ENCODE measurements at places on chromosomes 6 and 20.

DNA sequence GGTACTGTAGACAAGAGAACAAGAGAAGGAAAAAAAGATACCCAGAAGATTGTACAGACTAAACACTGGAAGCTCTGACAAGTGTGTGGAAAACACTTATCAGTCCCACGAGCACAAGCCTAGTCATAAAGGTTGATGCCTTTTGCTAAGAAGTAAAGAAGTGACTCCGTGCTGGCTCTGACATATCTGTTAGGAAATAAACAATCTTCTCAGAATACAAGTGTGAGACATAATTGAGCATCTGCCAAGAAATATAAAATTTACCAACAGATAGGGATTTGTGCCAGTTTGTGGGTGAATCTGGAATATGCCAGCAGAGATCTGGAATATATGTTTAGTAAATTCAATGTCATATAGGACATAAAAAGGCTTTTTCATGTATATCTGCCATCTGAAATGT, 258.7 kb upstream of the RNF217 start:
- no peak for DNase-seq

DNA sequence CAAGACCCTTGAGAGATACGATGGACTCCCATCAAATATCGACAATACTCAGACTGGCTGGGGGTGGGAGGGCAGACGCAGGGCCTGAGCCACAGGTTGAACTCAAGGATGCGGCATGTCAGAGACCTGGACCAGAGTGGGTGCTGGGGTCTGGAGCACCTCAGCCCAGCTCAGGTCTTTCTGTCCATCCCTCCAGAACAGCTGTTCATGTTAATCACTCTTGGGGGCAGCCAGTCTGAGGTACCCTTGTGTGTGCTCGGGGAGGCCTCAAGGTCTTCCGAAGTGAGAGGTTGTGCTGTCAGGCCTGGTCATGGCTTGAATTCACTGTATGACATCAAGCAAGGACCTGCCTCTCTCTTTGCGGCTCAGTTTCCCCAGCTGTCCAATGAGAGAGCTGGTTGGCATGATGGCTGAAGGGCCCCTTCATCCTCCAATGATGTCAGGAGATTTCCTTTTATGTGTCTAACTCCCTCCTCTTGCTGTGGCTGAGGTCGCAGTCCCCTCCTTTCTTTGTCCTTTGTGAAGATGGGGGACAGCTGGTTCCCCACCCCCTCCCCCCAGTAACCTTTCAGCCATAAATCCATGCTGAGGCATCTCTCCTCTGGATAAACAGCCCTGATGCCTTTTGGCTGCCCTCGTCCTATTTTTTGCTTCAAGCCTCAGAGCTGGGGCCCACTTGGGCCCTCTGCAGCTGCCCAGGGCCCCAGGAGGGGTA, 15.3 kb downstream of the MYH7B start:
- no peak for DNase-seq

DNA sequence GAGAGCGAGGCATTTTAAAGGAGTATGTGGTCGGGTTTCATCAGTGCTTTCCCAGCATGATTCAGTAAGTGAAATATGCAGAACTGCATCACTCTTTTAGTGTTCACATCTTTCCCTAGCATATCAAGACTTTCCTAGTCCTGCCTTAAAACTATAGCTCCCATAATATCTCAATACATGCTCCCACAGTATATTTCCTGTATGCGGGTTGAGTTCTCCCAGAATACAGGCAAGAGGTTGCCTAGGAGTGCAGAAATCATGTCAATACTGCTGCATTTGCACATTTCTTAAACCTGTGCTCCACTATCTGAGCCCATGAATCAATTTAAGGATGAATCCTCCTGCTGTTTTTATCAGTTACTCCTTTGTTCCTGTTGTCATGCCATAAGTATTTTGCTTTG, 386.6 kb upstream of the SLC35B3 start:
- DNase-seq = no peak

- DNase-seq = no peak
Measured at GRCh38 chr6:168354338-168354737, 34.8 kb upstream of the DACT2 start.

GRCh38 chr6:56936466-56936865, 18.4 kb upstream of the BEND6 start:
- DNase-seq = no peak

- DNase-seq = no peak
Measured at GRCh38 chr6:131367206-131367873, 205.7 kb upstream of the ARG1 start.

GRCh38 chr6:136466777-136467176, 83.4 kb downstream of the MAP7 start:
- no peak for DNase-seq

GRCh38 chr6:42509765-42510164, 54.1 kb upstream of the UBR2 start:
- no peak for DNase-seq

DNA sequence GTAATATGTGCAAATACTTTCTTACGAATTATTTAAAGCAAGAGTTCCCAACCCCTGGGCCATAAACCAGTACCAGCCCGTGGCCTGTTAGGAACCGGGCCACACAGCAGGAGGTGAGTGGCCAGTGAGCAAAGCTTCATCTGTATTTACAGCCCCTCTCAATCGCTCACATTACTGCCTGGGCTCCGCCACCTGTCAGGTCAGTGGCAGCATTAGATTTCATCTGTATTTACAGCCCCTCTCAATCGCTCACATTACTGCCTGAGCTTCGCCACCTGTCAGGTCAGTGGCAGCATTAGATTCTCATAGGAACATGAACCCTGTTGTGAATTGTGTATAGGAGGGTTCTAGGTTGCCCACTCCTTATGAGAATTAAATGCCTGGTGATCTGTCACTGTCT, 142.0 kb downstream of the RNASET2 start:
- no peak for DNase-seq

- no peak for DNase-seq
Measured at GRCh38 chr6:25121186-25121585, 158.0 kb upstream of the CARMIL1 start.

- no peak for DNase-seq
Measured at GRCh38 chr6:163900570-163900969, 486.1 kb downstream of the QKI start.

GRCh38 chr20:50725724-50726005, 5.7 kb upstream of the PARD6B start:
- no peak for DNase-seq

DNA sequence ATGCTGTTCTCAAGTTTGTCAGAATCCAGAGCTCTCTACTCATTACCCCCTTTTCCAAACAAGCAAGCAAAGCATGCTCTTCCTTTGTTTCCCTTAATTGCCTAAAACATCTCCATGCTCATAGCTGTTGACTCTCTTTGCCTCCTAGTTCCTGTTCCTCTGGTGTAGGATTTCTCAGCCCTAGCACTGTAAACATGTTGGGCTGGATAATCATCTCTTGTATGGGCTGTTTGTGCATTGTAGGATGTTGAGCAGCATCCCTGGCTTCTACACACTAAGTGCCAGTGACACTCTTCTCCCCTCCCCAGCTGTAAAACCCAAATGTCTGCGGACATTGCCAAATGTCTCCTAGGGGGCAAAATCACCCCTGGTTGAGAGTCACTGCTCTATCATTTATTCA, 14.0 kb downstream of the PPARD start:
- no peak for DNase-seq

DNA sequence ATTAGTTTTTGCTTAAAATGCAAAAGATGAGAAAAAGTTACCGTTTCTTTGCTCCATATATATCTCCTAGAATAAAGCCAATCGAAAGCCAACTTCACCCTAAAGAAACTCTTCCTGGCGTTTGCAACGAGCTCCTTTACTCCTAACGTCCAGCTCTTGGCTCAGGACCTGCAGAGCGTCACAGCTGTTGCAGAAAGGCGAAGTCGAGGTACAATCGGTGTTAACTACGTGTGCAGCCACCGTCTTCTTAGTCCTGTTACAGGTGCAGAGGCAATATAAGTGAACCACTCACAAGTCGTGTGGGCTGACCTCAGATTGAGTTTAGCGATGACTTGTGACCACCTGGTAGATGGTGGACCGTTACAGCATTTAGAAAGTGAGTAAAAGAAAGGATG, 113.1 kb downstream of the TRIM27 start:
- no peak for DNase-seq

GRCh38 chr20:35560541-35560940, 18.7 kb downstream of the ERGIC3 start:
- no peak for DNase-seq

- DNase-seq = no peak
Measured at GRCh38 chr6:57106990-57107389, 17.0 kb downstream of the ZNF451 start.

GRCh38 chr20:2820084-2820895, 4.1 kb downstream of the TMEM239 start:
- DNase-seq = no peak

DNA sequence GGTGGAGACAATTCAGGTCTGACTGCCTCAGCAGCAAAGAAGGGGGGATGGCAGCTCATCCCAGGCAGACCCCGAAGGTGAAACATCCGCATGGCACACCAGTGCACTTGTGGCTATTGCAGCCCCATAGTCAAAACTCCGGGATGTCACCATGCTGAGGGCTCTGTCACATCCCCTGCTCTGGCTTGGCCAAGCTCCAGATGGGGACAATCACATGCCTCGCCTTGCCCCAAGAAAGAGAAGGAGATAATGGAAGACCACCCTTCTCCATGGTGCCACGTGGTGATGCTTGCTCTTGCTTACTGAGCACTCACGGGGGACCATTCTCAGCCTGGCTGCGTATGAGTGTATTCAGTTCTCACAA, 60.2 kb downstream of the RBM38 start:
- DNase-seq = no peak

DNA sequence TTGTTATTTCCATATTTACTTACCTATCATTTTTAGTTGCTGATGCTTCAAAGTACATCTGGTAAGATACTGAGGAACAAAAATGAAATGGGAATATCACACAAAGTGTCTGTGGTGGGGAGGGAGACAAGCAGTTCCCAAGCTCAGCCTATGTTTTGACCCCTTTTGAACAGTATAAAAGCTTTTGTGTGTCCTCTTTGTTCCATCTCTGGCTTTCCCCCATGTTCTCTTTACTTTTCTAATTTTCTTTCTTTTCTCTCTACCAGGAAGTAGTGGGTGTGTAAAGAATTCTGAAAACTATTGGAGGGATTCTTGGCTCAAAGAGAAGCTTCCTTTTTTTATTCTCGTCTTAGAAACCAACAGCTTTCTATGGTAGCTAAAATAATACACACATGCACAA, 7.4 kb downstream of the TAAR2 start:
- DNase-seq = no peak

DNA sequence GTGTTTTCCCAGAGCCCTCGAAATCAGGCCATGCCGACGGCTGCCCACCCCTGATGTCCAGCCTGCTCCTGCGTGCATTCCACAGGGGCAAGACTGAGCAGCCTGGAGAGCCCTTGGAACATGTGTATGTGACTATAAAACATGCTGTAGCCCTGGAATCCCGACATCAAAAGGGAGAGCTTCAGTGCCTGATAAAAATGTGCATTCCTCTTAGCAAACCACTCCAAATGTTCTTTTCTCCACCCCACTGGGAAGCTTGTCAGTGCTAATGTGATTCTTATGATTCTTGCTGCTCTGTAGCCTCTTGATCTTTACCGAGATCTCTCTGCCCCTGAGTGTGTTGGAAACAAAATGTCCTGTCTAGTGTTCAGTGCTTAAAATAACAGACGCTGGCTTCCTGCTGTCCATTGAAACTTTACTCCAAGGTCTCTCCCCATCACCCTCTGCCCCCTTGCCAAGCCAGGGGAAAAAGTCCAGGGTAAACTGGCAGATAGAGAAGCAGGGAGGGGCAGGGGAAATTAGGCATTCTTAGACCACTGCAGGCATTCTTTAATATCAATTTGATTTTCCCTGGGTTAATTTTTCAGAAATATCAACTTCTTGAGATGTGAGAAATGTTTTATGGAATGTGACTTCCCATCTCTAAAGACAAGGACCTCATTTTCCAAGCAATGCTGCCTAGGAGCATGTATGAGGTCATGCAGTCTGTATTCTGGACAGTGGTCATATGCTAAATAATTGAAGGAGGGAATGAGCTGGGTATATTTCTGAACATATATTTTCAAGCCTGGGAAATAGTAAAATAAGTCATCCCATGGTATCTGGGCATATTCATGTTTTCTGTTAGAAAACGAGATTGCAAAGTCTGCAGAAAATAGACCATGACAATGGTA, 73.8 kb upstream of the ISM1 start:
- no peak for DNase-seq

- no peak for DNase-seq
Measured at GRCh38 chr6:40999569-40999968, 39.5 kb downstream of the UNC5CL start.

GRCh38 chr6:34593701-34594100, 37.6 kb upstream of the SPDEF start:
- DNase-seq = no peak

DNA sequence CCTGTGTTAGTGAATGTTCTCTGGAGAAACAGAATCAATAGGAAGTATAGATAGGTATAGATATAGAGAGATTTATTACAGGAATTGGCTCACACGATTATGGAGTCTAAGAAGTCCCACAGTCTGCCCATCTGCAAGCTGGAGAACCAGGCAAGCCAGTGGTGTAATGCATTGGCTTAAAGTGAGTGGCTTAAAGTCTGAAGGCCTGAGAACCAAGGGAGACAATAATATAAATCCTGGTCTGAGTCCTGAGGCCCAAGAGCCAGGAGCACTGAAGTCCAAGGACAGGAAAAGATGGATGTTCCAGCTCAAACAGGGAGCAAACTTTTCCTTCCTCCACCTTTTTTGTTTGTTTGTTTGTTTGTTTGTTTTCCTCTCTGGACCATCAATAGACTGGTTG, 131.2 kb upstream of the LRFN2 start:
- DNase-seq = no peak

DNA sequence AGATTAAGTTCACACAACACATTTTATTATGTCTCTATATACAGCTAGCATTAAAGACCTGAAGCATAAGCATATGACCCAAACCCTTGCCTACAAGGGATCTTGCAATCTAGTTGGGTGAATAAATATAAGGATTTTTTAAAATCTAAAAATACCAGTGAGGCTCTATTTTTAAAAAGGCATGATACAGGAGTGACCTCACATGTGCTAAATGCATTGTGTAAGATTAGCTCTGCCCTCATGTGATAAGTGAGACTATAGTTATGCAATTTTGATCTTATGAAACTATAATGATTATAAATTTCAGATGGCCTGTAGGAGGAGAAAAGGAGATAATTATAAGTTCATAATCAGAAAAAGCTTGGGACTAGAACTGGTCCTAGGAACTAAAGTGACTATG, 451.0 kb upstream of the MAN1A1 start:
- no peak for DNase-seq

DNA sequence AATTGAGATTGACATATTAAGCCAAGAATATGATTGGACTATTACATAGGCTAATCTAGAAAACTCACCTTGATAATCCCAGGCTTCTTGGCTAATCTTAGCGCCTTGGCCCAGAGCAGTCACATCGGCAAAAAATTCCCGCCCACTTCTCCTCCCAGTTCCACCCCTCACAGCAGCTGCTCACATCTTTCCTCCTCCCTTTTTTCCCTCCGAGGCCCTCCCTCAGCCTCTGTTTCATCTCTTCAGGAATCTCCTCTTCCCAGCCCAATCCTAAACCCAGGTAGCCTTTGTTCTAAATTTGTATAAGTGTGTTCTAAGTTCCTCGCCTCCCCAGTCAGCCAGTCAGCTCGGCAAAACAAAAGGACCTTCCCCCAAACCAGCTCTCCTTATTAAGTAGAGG, 184.3 kb downstream of the PRKN start:
- DNase-seq = no peak

GRCh38 chr6:42185597-42185996, 9.2 kb downstream of the GUCA1B start:
- no peak for DNase-seq
